ENCODE measurements at places on chromosomes 3 and 15. TPM values are rescaled to one million over a fixed set of nuclear protein-coding genes. Genes with fewer than 3 reads are reported as not detected.
A peak's percentile ranks its signal among the peaks of the same experiment; 100 is the strongest.

CAPN7 gene
- polyA plus RNA-seq, result 51.6 TPM

FETUB gene
- polyA plus RNA-seq, result 0.09 TPM

IMPG2 gene
- polyA plus RNA-seq, result 0.37 TPM

TMEM40 gene
- polyA plus RNA-seq, result 1.8 TPM

CCR8 gene
- not detected for polyA plus RNA-seq

RPL29 gene
- 1,559 TPM for polyA plus RNA-seq

NUP210 gene
- polyA plus RNA-seq, result 30.8 TPM

CAMK2N2 gene
- polyA plus RNA-seq, result 0.33 TPM

SLC12A1 gene
- 230 TPM for polyA plus RNA-seq

ATP13A5 gene
- 0.06 TPM for polyA plus RNA-seq

DNA sequence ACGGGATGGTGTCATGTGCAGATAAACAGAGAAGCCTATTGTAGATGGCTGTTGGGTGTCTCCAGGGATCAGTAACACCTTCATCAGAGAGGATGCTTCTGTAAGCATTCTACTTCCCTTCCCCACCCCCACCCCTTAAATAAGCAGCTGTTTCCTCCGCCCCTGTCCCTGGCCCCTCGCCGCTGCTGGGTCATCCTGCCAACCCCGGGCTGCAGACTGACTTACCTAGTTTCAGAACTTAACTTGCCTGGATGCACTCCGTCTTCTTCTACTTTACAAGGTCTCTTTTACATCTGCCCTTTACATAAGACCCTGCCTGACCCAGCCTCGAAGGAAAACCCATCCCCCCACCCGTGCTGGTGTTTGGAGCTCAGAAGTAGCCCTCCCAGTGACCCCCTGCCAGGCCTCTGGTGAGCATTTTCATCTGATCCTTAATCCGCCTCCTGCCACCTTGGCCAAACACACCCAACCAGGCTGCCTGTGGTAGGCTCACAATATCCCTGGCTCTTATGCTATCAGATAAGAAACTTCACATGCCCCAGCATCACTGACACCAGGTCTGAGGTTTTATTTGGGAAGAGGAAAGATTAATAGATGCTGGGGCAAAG, 103.0 kb upstream of the HES1 start:
- DNase-seq, result no peak

DNA sequence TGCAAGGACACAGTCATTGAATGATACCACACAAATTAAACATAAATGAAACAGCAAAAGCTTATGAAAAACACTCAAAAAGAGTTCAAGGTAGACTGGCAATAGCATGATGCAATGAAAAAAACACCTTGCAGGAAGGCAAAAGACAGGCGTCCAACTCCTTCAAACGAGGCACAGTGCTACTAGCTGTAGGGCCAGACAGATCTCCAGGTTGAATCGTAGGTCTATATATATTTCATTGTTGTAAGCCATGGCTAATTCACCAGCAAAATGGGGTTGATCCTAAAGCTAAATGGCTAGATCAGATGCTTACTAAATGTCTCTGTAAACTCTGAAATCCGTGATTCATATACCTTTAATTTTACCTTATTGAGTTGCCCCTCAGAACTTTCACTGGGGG, 94.2 kb downstream of the THRB start:
- DNase-seq, result no peak

- DNase-seq, result no peak
These were observed 11.0 kb upstream of the OSBPL11 start for GRCh38 chr3:125606291-125606690.

GRCh38 chr3:31724651-31725050, 191.9 kb downstream of the STT3B start:
- no peak for DNase-seq

DNA sequence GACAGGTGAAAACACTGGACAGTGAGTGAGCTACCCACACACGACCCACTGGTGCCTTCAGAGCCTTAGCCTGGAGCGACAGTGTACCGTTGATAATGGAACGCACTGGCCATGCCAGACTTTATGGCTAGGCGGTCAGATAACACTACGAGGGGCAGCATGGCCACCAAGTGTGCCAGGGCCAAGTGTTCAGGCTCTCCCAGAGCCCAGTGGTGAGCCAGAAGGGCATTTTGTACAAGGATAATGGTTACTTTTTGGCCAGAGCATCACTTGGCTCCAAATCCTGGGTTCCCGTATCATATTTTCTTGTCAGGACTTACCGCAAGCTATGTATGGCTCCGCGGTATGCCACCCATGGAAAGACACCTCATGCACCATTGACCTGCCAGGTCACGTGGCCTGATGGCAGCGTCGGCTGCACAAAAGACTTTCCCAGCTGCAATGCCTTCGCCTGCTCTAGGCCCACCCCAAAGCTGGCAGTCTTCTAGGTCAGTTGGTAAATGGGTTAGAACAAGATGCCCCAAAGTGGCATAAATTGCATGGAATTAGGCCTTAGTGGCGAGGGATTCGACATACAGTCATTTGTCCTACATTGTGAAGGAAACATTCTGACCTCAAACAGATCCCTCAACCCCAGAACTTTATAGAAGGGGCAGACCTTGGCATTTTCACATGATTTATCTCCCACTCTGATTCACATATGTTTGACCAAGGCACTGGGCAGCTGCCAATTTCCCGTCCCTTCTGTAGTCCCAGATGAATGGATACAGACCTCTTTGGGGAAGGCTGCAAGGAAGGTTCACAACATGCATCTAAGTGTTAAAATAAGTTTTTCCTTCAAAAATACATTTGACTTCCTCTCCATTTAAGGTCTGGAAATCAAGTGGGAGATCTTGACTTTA, 12.2 kb upstream of the SLC28A1 start:
- DNase-seq, result no peak

- DNase-seq, result no peak
These were observed 57.0 kb upstream of the COL6A6 start for GRCh38 chr3:130459944-130460343.

DNA sequence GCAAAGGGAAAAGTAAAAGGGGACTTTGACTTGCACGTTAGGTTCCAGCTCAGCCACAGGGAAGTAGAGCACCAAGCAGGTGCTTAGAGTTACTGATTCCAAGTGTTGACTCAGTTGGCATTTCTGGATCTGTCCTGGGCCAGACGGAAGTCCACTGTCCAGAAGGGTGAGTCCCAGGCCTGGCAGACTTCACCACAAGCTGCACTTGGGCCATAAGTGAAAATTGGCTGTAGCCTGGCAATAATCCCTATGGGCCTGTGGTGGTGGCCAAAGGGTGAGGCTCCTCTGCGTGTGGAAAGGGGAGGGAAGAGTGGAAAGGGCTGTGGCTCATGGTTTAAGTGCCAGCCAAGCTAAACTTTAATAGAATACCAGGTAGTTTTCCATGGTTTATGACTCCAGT, 121.5 kb downstream of the DTWD1 start:
- DNase-seq, result no peak

- no peak for DNase-seq
These were observed 207.2 kb downstream of the ADAMTS17 start for GRCh38 chr15:100134586-100134985.

DNA sequence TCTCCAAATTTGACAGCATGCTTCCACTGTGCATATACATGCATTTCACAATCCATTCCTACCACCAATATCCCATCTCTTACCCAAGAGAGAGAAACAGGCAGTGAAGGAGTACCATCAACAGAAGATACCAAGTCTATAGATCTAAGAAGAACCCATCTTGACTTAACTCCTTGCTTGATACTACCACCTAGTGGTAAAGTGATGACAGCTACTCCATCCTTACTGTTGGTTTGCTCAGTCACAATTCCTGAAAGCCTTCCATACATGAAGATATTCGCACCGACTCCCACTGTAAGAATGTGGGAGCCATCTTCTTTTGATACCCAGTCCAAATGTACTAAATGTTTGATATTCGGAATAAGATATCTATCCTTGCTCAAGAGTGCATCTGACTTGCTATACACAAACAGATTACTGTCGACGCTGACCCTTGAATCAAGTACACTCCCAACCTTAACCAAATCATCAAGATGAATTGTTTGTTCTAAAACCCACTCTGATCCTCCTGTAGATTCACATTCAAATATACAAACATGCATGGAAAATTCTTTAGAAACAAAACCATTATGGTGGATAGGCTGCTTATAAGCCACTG, 123.1 kb downstream of the DMXL2 start:
- no peak for DNase-seq

- no peak for DNase-seq
These were observed 26.4 kb downstream of the RBMS3 start for GRCh38 chr3:29307295-29307694.

- DNase-seq, result no peak
These were observed 10.5 kb downstream of the FILIP1L start for GRCh38 chr3:100103558-100104441.

- DNase-seq, result no peak
These were observed 74.0 kb downstream of the MCF2L2 start for GRCh38 chr3:183354325-183354831.

GRCh38 chr3:119240591-119241434, at the start of gene B4GALT4:
TSS of gene B4GALT4 (minus strand) at chr3:119240878. CDS start at chr3:119230099, 10,779 bp downstream.
- peak; percentile 73 for DNase-seq

DNA sequence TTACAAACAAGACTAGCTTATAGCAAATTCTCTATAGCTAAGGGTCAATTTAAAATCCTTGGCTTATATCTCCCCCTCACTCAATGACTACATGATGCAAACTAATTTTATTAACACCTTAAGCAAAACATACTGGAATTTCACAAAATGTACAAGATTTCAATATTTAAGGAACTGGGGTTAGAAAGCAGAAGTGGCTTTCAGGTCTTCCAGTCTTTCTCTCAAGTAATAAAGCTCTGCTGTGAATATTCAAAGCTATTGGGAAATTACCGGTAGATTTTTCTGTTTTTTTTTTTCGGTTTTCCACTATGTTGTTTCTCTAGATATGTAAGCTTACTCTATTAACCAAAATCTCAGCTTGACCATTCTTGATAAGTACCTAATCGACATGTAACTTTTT, 3.9 kb downstream of the EPM2AIP1 start:
- DNase-seq, result no peak

DNA sequence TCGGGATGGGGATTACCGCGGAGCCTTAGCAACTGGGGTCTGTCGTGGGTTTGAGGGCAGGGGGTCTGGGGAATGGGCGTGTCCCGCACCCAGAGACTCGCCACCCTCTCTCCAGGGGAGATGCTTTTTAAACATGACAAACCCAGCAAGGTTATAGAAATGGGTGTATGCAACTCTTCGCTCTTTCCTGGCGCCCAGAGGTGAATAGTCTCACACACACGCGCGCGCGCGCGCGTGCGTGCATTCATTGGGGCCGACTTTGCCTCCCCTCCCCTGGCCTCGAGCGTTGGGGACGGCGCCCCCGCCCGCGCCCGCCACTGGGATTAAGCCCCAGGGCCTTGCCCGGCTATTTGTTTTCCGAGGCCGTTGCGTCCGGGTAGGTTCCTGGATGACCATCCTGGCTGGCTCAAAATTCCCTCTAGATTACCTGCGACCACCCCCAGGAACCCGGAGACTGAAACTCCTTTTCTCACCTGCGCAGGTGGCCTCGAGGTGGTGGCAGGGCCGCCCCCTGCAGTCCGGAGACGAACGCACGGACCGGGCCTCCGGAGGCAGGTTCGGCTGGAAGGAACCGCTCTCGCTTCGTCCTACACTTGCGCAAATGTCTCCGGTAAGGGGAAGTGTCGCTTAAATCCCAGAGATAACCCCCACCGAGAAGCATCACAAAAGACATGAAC, 777 bp downstream of the GPR160 start:
- DNase-seq, result no peak

- no peak for DNase-seq
These were observed at the start of gene STX19 for GRCh38 chr3:94028093-94028837. TSS of gene STX19 (minus strand) at chr3:94028597. CDS start at chr3:94015269, 13,328 bp downstream.

DNA sequence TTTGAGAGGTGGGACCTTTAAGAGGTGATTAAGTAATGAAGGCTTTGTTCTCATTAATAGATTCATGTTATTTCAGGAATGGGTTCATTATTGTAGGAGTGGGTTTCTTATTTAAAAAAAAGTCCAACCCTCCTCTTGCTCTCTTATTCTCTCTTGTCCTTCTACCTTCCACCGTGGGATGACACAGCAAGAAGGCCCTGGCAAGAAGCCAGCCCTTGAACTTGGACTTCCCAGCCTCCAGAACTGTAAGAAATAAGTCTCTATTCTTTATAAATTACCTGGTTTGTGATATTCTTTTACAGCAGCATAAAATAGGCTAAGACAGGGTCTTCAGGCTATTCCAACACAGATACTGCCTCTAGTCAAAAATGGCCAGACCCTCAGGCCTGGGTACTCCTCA, 62.2 kb downstream of the MYLK start:
- DNase-seq, result no peak

DNA sequence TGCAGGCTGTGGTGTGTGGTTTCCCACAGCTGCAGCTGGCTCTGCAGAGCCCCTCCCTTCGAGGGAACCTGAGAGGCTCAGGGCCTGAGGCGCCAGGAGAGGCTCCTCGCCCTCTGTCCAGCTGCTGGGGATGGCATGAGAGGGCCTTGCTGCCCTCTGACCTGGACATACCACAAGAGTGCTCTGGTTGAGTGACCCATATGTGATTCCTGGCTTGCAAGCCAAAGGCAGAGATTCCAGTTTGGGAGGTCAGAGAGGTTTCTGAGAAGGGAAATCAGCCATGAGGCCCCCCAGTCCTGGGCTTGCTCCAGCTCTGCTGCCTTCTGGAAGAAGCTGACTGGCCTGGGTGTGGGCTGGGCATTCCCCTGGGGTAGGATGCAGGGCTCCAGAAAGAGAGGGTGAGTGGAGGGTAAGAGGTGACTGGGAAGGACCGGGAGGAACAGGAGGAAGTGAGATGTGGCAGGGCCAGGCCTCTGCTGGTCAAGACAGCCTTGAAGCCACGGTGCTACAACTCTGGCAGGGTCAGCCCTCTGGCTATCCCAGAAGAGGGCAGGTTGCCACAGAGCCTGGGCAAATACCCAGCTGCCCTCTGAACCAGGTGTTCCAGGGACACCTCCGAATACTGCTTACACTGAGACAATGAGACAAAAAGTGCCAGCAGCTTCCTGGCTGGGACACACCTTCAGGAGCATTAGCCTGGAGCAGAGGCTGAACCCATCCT, 16.0 kb upstream of the SRP14 start:
- DNase-seq, result no peak

DNA sequence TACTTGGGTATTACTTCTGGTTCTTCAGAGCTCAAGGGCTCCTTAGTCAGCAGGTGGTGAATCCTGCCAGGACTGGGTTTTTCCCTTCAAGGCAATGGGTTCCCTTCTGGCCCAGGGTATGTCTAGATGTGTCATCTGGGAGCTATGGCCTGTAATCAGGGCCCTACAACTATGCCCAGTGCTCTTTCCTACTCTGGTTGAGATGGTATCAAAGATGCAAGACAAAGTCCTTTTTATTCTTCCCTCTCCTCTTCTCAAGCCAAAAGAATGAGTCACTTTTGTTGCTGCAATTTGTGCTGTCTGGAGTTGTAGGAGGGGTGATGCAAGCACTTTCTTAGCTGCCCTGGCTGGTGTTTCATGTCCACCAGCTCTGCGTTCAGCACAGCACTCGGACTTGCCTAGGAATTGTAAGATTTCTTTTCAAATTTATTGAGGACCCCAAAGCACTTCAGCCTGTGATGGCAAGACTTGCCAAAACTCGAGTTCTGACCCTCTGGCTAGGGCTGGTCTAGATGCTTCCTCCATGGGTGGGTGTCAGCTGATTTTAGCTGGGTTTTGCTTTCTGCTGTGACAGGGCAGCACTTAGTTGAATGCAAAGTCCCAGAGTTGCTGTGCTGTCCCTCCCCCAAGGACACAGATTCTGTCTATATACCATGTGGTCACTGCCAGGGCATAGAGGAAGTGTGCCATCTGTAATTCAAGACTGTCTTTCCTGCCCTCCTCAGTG, 129.2 kb upstream of the CBLB start:
- no peak for DNase-seq

GRCh38 chr3:137669519-137670060, 94.5 kb upstream of the SOX14 start:
- no peak for DNase-seq

All from renal cortex interstitium (tissue), 15 donors.